ENCODE measurements at places on chromosomes 6 and 20.

- DNase-seq = no peak
These were observed 146.3 kb downstream of the EPM2A start for GRCh38 chr6:145588981-145589380.

DNA sequence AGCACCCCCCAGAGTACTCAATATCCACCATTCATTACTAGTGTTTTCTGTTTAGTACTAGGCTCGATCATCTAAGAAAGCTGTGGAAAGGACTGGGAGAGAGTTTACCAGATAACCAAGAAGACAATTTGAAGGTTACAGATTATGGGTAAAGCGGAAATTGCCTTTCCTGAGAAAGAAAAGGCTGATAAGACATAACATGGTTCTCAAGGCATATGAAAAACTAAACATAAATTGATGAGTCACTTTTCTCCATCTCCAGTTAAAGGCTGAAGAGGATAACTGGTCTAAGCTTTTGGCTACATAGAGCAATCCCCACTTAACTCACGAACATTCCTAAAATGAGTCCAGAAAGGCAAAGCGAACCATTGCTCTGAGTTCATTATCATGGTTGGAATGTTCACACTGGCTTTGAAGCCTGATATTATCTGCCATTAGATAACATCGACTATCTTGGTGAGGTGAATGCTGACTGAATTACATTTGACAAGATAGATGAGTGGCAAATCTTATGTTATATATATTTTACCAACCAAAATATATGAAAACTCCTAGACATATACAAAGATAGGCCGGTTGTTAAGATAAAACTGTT, 65.8 kb downstream of the BTBD9 start:
- no peak for DNase-seq

- DNase-seq = no peak
These were observed 101.5 kb downstream of the CEBPB start for GRCh38 chr20:50292079-50292590.

DNA sequence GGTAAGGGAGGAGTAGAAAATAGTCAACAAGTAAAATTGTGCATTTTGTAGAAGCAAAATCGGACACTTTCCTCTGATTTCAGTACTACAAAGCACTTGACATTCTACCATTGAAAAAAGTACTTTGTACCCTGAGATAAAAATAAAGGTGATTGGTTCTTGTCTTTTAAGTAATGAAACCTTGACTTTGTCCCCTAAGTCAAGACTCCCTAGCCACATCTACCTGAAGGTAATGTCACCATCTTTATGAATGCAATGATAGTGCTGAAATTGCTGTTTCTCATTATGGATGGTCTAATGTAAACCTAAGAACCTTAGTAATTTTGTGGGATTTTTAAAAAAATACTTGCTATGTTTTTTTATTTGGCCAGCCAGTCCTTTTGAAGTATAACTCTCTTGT, 2.4 kb upstream of the MAN1A1 start:
- no peak for DNase-seq

GRCh38 chr6:157226761-157227160, 96.6 kb downstream of the TMEM242 start:
- DNase-seq = no peak

DNA sequence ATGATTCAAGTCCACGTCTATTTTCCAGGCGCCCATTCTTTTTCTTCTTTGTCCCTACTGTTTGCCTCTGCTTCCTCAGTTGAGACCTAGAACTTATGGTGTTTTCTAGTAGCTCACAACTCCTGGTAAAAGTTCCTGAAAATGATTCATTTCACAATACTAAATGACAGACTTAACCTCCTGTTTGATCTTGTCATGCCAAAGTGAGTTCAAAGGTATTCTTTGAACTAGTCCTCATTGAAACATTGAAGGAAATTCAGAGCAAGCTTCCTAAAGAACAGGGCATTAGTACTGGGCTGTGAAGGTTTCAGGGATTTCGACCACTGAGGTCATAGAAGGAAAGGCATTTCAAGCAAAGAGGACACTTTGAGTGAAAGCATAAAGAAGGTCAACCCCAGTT, 132.8 kb downstream of the IBTK start:
- no peak for DNase-seq

DNA sequence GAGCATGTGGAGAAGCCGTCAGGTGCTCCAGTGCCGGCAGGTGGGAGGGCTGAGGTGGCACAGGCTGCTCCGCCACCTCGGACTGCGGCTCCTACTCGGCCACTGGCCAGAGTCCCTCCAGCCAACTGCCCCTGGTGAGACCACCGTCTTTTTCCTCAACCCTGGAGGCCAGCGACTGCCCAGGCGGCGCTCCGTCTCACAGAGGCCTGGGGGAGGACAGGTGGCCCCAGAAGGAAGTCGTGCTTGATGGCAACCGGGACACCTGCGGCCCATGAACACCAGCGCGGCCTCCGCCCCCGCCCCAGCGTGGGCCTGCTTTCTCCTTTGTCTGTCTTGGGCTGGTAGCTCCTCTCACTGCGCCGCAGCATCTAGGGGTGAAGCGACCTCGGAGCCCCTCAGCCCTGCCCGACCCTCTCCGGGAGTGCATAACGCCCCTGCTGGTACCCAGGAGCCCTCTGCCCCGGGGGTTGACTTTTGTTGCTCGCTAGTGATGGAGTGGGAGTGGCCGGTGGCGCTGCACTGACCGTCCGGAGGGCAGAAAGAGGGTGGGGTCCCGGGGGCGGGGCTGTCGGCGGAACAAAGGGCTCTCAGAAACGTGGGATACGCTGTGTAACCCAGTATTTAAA, 706 bp upstream of the TUBB2B start:
- DNase-seq = peak; percentile 60

DNA sequence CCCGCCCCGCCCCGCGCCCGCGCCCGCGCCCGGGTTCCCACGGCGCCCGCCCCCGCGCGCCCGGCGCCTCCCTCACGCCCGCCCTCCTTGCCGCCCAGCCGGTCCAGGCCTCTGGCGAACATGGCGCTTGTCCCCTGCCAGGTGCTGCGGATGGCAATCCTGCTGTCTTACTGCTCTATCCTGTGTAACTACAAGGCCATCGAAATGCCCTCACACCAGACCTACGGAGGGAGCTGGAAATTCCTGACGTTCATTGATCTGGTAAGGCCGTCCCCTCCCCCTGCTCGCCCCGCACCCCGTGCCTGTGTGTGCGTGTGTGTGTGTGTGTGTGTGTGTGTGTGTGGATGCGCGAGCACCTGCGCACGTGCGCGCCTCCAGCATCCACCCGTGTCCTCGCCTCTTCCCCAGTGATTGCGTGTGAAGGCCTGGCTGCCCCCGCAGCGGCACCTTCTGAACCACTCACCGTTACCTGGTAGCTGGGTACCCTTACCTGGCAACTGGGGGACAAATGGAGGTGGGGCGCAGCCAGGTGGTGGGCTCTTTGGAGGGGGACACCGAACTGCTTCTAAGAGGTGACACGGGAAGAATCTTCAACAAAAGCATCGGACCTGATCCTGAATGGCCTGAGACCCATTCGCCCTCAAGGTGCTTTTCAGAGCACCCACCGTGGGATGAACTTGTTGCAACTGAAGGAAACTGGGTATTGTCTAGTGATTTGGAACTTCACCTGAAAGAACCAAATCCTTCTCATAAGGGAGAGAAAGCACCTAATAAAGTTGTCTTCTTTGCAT, at the start of gene AIG1:
AIG1 (plus strand) TSS at position 84 of the 791 bp plus-strand sequence; CDS start at position 121, 37 bp downstream.
- DNase-seq = no peak

DNA sequence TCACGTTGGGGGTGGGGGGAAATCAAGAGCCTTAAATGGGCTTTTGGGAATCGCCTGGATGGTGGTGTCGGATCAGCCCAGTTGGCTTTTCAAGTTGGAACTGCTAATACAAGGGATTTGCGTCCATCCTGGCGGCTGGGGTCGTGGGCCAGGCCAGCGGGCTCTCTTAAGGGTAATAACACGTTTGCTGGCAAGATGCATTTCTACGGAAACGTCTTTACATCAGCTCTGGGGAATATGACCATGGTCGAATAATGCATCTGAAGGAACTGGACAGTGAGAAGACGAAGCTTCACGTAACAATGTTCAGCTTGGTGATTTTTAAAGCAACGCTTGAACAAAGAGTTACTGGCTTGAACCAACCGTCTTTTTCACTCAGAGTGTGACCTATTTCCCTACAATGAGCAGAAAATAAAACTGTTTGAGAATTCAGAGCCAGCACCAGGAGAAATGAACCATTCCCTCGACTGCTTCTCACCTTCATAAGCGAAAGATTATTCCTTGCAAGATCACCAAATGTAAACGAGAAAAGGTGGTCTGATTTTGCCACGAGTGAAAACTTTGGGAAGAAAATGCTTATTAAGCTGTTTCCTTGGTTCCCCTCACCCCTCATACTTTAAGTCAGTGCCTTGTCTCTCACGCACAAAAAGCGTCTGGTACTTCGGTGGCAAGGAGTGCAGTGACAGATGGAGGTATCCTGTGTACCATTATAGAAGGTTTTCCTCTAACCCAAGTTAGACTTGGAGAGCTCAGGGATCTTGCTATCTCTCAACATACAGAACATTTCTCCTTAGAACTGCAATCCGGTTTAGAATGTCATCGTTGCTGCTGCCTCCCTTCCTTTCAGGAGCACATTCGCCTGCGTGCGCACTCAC, 1.4 kb upstream of the MARCKS start:
- DNase-seq = no peak

GRCh38 chr6:33434961-33435360, 15.1 kb downstream of the SYNGAP1 start:
- DNase-seq = no peak

DNA sequence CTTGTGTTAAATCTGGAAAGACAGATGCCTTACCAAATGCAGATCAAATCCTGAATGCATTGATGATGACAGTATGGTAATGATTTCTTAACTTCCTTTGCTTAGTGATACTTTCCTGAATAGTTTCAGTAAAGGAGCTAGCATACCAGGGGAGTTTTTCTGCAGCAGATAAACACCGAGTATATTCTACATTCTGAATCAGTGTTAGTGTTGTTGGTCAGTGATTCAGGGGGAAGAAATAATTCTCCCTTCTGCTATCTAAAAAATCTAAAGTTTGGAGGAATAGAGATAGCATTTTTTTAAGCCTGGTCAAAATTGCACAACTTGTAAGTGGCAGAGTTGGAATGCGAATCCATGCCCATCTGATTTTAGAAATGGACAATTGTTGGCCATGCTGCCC, 512.2 kb upstream of the MARCKS start:
- DNase-seq = no peak

DNA sequence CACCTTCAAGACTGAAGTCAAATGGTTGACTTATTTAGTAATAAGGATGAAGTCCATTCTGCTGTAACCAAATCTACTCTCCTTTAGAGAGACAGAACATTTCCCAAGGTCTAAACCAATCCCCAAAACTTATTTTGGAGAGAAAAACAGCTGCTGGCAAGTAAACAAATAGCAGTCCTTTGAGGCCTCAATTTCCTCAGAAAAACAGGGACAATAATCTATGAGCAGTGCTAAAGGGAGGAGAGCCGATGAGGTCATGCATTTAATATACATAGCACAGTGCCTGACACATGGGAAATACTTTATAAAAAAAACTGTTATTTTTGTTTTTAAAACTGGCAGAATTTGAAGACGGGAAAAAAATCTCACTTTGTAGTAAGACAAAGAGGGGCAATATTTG, 526.0 kb downstream of the EPM2A start:
- DNase-seq = no peak

GRCh38 chr6:127460465-127460864, 1.3 kb upstream of the KIAA0408 start:
- no peak for DNase-seq

DNA sequence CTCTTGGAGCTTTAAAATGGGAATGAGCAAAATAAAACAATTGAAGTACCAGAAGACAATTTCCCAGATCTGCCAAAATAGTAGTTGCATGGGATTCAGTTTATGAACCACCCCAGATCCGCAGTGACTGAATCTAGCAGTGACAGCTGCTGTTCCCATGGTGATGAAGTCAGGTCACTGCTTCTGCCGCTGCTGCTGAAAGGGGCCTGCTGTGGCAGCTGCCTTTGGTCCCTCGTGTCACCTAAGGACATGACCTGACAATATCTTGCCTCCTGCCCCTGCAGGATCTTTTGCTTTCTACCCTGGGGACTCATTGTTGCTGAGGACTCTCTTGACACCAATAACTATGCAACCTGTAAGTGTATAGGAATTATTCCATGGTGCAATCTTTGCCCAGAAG, 34.3 kb upstream of the OGFRL1 start:
- peak; percentile 18 for DNase-seq

GRCh38 chr6:163775313-163775712, 360.8 kb downstream of the QKI start:
- no peak for DNase-seq

DNA sequence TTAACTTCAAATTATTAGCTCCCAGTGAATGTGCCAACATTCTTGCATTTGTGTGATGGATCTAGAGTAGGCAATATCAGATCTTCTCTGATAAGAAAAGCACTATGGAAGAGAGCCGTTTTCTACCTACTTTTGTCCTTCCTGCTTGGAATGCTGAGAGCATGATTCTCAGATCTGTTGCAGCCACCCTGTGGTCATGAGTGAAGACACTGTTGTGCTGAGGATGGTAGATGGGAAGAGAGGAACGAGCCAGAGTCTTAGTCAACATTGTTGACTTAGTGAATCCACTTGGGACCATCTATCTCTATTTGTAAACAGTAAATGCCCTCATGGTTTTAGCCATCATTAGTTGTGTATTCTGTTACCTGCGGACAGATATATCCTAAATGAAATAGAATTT, 202.6 kb downstream of the CD109 start:
- peak; percentile 15 for DNase-seq

GRCh38 chr6:36130667-36131510, 576 bp downstream of the MAPK13 start:
- peak; percentile 70 for DNase-seq

DNA sequence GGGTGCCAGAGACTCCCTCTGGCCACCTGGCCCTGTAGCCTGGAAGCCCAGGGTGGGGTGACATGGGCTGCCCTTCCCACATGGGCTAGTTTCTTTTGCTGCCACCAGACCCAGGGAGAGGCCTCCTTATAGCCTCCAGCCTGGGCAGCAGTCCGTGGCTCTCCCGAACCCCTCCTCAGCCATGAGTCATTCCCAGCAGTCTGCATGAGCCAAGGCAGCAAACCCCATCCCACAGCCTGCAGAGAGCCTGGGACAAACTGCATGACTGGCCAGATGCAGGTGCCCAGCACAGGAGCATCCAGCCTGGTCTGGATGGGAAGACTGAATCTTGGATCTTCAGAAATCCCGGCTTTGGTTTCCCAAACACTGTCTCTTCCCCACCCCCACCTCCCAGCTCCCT, 75.7 kb downstream of the MRPL14 start:
- no peak for DNase-seq

DNA sequence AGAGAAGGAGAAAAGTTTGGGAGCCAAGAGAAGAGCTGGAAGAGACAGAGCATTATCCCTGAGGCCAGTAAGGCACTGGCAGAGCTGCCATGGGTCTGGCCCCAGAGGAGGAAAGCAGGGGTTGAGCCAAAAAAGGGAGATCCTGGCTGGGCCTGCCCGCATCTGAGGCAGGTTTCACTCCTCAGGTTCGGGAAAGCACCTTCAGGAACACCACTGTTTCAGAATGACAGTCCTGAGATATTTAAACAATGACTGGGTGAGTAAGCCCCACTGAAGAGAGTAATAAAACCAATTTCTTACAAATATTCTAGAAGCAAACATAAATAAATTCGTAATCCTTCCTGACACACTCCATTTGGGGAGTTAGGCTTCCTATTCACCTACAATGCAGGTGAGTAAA, 152.2 kb downstream of the BACH2 start:
- DNase-seq = no peak

All from iPS-NIHi11 (cell line).